ENCODE measurements at places on chromosomes 4 and X. TPM values are rescaled to one million over a fixed set of nuclear protein-coding genes. Genes with fewer than 3 reads are reported as not detected.

Gene SSX4
- total RNA-seq: not detected

Gene RPL9
- 1,381 TPM for total RNA-seq

Gene MAGED4
- not detected for total RNA-seq

Gene HSFX4
- 0.20 TPM for total RNA-seq

Gene PPM1K
- total RNA-seq: 46.1 TPM

Gene XAGE2
- total RNA-seq: not detected
